ENCODE measurements at places on chromosomes 6 and 20.

GRCh38 chr6:53175027-53175426 is 26.4 kb upstream of the GCM1 start:
- no peak for DNase-seq

DNA sequence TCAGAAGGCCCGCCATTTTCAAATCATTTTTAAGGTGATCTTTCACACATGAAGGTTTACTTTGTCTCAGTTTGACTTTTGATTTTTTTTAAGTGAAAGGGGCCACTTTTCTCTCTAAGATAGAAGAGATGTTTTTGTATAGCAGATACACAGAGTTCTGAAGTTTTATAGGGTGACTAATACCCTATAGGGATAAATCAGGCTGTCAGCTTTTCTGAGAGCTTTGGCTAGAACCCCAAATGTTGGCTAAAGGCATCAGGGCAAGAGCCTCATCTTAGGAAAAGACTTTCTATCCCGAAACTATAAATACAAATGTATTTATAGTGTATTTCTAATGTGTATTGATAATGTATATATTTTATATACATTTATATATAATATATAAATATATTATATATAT is 181.4 kb downstream of the TBX18 start:
- no peak for DNase-seq

GRCh38 chr20:54454982-54455381 is 20.4 kb upstream of the DOK5 start:
- no peak for DNase-seq

GRCh38 chr6:116648156-116648555 is 20.4 kb downstream of the ZUP1 start:
- no peak for DNase-seq

DNA sequence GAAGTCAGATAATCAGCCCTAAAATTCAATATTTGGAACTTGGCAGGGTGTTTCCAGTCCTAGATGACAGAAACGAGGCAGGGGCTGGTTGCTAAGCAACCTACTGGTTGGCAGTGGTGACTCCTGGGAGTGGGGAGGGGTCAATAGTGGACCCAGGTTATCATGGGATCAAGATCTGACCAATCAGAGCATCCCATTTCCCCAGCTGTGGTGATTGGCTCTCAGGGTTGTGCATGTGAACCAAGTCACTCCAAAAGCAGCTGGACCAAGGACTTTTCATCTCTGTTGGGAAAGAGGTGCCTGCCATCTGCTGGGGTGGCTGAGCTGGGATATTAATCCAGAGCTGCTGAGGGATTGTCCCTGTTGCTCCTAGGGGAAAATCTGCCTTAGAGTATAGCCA is 253.4 kb downstream of the PREX1 start:
- DNase-seq: peak; percentile 45

GRCh38 chr6:136033416-136033815 is 181.9 kb downstream of the PDE7B start:
- no peak for DNase-seq

GRCh38 chr6:146972546-146972945 is 231.7 kb upstream of the STXBP5 start:
- no peak for DNase-seq

- no peak for DNase-seq
Measured at GRCh38 chr6:13813026-13813425, 1.3 kb downstream of the MCUR1 start.

Measured in D721Med (cell line).